ENCODE measurements at places on chromosomes 1 and 21.

DNA sequence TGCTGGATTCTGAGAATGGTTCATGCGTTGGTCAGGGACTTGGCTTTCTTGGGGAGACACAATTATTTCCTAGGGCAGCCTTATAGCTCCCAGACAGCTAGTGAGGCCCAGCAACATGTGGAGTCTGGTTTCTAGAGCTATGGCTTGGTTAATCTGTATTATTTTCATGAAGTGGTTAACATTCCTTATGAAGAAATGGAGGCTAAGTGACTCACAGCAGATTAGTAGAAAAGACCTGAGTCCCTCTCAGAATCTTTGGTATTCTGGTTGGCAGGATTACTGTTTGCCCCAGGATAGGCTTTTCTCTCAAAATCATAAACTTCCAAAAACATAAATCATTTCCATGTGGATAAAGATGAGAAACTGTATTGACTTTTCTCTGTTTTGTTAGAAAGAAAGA lies 42.3 kb downstream of the DUSP10 start:
- DNase-seq: no peak

- DNase-seq: no peak
Measured at GRCh38 chr21:35328856-35329455, 279.9 kb upstream of the RUNX1 start.

- peak; percentile 21 for DNase-seq
Measured at GRCh38 chr1:226082959-226083301, 20.4 kb downstream of the H3-3A start.

- DNase-seq: no peak
Measured at GRCh38 chr1:81053826-81054225, 746.9 kb upstream of the ADGRL2 start.

GRCh38 chr1:65063025-65063424 lies 85.0 kb upstream of the AK4 start:
- DNase-seq: no peak

GRCh38 chr1:3891329-3891865 lies 8.7 kb downstream of the C1orf174 start:
- no peak for DNase-seq

GRCh38 chr1:67149179-67149770 lies 14.5 kb upstream of the C1orf141 start:
- peak; percentile 68 for DNase-seq

GRCh38 chr1:106232128-106232527 lies 824.3 kb upstream of the PRMT6 start:
- DNase-seq: no peak

DNA sequence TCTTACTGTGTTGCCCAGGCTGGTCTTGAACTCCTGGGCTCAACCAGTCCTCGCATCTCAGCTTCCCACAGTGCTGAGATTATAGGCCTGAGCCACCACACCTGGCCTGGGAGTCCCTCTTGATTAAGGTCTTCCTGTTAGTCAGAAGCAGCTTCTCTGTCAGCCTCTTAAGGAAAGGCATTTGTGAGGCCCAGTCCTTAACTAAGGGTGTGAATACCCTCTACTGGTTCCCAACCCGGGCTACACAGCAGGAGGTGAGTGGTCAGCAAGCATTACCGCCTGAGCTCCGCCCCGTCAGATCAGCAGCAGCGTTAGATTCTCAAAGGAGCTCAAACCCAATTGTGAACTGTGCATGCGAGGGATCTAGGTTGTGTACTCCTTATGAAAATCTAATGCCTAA lies 117.2 kb downstream of the DYRK1A start:
- no peak for DNase-seq

DNA sequence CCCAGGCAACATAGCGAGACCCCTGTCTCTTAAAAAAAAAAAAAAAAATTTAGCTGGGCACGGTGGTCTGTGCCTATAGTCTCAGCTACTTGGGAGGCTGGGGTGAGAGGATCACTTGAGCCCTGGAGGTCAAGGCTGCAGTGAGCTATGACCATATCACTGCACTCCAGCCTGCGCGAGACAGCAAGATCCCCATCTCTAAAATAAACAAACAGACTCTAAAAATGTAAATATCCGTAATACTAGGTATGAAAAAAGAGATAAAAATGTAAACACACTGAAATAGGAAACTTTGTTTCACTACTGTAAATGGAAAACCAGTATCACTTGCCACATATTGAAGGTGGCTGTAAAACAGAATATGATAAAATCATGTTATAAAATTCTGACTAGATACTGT lies 17.2 kb downstream of the ADAR start:
- no peak for DNase-seq

DNA sequence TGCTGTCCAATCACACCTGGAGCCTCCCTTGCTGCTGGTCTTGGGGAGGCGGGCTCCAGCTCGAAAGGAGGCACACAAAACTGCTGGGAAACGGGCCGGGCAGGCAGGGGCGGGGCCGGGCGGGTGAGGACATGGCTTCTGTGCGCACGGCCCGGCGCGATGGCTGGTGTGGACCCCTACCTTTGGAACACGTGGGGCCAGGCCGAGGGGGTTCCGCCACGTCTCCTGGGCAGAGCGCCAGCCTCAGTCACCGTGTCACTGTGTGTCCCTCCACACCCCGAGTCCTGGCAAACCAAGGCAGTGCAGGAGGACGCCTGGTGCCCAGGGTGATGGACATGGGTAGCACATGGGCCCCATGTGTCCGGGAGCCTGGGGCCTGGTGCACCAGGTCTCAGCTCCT lies 42.0 kb upstream of the ADARB1 start:
- no peak for DNase-seq

- DNase-seq: no peak
Measured at GRCh38 chr21:42841156-42841915, 38.0 kb downstream of the WDR4 start.

GRCh38 chr1:11399250-11399649 lies 79.7 kb upstream of the DISP3 start:
- DNase-seq: no peak

DNA sequence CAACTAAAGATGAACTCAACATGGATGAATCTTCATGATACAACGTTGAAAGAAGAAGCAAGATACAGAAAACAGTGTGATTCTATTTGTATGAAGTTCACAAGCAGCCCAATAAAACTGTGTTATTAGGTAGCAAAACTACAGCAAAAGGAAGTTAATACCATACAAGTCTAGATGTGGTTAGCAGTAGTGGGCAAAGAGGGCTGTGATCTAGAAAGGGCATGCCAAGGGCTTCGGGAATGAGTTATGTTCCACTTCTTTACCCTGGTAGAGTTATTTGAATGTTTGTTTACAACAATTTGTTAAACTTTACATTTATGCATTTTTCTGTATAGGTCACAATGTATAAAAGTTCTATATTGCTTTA lies 9.2 kb downstream of the TNFRSF9 start:
- DNase-seq: no peak

- no peak for DNase-seq
Measured at GRCh38 chr1:174023440-174023839, 1.3 kb upstream of the RC3H1 start.

DNA sequence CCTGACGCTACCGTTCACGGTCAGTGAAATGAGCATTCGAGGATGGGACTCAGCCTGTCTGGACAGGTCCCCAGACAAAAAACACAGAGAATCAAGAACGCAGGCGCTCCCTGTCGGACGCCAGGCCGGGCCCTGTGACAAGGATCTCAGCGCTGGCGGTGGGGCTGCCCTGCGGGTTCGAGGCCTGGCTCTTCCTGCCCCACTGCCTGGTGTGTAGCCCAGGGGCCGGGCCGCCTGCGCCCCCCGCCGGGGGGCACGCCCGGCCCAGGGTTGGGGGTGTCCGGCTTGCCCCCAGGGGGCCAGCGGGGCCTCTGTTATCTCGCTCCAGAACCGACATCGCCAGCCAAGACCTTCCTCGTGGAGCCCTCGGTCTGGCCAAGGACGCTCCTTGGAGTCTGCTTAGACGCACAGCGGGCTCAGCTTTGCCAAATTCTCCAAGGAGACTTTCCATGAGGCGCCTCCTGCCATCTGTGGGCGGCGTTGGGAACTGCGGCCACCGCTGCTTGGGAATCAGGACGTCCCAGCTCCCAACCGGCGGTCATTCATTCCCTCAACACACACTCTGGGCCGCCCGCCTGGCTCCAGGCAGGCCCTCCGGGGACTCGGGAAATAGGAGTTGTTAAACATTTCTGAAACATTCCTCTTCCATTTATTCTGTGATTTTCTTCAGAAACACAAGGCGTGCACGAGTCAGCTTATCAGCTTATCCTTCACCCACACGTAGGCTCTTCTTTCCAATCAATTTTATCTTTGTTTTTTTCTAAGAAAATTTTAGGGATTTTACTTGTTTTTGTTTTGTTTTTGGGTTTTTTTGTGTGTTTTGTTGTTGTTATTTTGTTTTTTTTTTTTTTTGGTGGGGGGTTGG lies 11.3 kb upstream of the RIPK4 start:
- DNase-seq: peak; percentile 84

- no peak for DNase-seq
Measured at GRCh38 chr1:42723511-42723910, 16.5 kb downstream of the CLDN19 start.

- no peak for DNase-seq
Measured at GRCh38 chr1:237670302-237670701, 220.4 kb downstream of the ZP4 start.

GRCh38 chr1:115666702-115667101 lies 24.9 kb downstream of the VANGL1 start:
- DNase-seq: no peak

DNA sequence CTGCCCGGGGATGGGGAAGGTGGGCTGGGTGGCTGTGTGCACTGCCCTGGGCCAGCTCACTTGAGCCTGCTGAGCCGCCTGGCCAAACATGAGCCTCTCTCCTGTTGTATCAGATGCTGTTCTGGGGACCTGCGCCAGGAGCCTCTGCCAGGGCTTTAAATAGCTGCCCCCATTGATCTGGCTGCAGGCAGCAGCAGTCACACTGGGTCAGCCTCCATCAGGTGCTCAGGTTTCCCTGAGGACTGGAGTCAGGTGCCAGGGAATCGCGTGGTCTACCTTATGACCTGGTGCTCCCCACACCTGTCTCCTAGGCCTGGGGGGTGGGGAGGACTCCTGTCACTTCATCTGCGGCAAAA lies 700 bp upstream of the CCDC28B start:
- no peak for DNase-seq

- DNase-seq: no peak
Measured at GRCh38 chr1:232557502-232558191, 72.3 kb downstream of the SIPA1L2 start.

DNA sequence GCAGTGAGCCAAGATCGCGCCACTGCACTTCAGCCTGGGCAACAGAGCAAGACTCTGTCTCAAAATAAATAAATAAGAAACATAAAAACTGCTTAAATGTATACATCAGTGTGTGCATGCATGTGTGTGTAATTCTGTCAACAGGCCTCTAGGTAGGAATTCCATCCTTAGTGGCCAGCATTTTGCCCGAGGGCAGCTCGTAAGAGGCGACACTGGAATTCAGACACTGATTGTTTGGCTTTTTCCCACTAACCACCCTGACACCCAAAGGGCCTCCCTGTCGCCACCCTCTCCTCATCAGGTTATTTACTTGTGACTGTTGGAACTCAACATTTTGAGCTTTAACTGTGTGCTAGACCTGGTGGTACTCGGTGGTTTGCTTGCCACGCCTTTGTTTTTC lies 64.0 kb upstream of the KIF1B start:
- no peak for DNase-seq

DNA sequence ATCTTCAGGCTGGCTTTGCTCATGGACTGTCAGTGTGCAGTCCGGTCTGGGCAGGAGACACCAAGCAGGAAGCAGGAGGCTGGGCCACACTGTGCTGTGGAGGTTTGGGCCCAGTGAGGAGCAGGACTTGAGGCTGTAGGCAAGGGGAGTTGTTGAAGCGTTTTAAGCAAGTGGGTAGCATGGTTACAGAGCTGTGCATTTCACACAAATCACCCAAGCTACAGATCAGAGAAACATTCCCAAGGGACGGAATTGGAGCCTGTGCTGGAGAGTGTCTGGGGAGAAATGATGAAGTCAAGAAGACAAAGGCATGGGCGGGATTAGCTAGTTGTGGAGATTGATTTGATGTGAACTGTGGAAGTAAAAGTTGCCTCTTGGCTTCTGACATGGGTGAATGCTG lies 60.9 kb downstream of the KIF21B start:
- no peak for DNase-seq

DNA sequence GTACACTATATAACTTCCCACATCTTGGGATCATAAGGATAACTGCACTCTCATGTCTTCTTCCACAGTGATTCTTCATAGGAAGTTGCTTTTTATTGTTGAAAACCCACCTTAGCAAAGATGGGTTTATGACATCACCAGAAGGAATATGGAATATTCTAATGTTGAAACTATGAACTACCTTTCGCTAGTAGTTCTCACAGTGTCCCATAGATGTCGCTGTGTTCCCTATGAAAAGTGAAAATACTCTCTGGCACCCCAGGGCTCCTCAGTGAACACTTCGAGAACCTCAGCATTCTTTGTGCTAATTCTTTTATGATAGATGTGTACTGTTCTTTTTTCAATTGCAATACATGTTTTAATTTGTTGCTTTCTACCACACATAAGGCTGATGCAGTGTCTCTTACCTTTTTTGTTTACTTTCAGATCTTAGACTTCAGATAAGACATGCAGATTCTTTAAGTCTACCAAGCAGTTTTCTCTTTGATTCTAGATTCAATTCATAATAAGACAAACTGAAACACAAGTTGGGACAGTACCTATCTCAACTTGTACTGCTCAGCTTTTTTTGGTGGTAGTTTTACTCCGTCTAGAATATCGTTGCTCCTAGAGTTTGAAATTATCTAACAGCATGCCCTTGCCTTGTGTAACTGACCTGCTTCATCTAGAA lies 90.8 kb downstream of the GTF2B start:
- peak; percentile 10 for DNase-seq

DNA sequence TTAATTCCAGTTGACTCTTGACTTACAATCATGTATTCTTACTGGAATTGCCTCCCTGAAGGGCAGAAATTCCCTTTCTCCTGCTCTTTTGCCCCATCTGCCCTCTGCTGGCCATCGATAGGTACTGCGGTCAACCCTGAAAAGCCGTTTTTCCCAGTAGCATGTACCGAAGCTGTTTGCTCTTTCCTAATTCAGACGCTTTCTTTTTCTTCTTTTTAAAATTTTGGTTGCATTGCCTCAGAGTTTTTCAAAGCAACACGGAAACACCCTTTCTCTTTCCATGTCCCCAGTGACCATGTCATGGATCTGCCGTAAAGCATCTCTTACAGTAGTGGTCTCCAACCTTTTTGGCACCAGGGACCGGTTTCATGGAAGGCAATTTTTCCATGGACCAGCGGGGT lies 164.2 kb upstream of the C1orf21 start:
- peak; percentile 42 for DNase-seq
